ENCODE measurements at places on chromosomes 7 and 10.

- DNase-seq, result no peak
Measured at GRCh38 chr7:138903859-138904435, 77.2 kb downstream of the KIAA1549 start.

- no peak for DNase-seq
Measured at GRCh38 chr7:28871077-28871476, 87.1 kb downstream of the TRIL start.

GRCh38 chr10:77555591-77556212 is 81.9 kb downstream of the KCNMA1 start:
- DNase-seq, result no peak

GRCh38 chr7:150524018-150524417 is 9.3 kb downstream of the GIMAP7 start:
- no peak for DNase-seq

DNA sequence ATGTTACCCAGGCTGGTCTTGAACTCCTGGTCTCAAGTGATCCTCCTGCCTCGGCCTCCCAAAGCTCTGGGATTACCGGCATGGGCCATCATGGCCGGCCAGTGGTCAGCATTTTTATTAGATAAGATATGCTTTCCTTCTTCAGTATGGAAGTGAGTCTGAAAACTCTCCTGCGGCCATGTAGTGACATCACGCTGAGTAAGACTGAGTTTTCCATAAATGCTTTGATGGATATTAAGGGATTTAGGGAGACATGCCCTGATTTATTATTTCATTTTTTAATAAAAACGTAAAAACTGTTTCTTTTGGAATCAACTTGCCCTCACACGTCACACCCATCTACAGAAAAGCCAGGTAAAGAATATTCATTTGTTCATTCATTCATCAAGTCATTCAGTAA is 48.4 kb downstream of the DYNC1I1 start:
- no peak for DNase-seq

- no peak for DNase-seq
Measured at GRCh38 chr7:85215098-85215497, 28.2 kb upstream of the SEMA3D start.

- DNase-seq, result no peak
Measured at GRCh38 chr10:18959369-18959768, 89.2 kb upstream of the MALRD1 start.

DNA sequence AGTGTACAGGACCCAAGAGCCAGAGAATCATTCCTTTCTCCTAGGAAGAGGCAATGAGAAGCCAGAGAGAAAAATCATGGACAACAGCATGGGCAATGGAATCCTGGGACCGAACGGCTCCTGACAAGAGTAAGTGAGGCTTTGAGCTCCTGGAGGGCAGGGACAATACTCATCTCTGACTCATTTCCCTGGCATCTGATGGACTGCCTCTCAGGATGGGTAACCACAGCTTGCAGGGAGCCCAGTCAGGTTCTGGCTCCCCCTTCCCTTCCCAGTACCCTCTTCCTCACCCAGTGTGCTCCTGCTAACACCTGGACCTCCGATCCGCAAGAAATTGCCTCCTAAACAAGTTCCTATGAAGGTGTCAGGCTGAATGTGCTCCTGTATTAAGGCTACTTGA is 51.2 kb upstream of the SORCS3 start:
- no peak for DNase-seq

DNA sequence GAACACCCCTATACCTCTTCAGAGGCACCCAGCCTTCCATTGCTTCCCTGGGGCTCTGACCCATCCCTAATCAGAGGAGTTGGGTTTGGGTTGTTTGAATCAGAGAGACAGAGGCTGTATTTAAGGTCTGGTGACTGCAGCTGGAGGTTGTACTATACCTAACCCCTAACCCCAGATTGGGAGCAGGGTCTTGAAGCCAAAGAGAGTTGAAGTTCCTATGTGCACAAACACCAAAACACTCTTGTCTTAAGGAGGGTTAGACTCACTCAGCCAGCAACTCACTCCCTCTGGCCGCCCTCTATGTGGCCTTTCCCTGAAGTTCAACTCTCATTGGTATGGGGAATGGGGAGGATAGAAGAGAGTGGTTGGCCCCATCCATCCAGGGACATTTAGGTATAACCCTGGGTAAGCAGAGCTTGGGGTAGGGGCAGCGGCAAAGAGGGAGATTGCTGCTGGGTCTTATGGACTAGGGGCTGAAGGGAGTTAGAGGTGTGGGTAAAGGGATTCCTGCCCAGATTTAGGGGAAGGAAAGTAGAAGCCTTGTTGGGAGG is 80.0 kb downstream of the PAX2 start:
- DNase-seq, result no peak

GRCh38 chr10:10259013-10259412 is 758.7 kb upstream of the CELF2 start:
- no peak for DNase-seq

- no peak for DNase-seq
Measured at GRCh38 chr7:155808549-155809331, 3.5 kb downstream of the SHH start.

DNA sequence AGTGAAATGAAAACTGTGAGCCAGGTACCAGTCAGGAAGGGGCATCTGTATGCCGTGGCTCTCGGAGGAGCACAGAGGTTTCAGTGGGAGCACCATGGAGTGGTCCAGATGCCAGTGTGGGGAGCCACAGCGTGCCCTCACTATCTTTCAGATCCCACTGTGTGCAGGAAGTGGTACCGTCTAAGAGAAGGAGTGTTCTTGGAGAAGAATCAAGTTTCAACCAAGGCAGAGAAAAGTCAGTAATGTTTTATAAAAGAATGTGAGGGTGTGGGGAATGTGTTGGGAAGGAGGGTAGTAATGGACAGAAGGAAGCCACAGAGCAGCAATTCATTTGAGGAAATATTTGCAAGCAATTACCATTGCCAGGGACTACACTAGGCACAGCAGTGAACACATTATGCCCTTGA is 35.6 kb downstream of the PRKAR2B start:
- DNase-seq, result no peak

GRCh38 chr10:133225707-133226191 is 4.3 kb upstream of the UTF1 start:
- DNase-seq, result no peak

GRCh38 chr10:50387732-50388073 is 136.4 kb upstream of the ASAH2 start:
- no peak for DNase-seq

- DNase-seq, result no peak
Measured at GRCh38 chr10:86734207-86734988, 22.0 kb upstream of the BMPR1A start.

GRCh38 chr10:35451151-35452016 is 115.1 kb downstream of the CCNY start:
- no peak for DNase-seq

DNA sequence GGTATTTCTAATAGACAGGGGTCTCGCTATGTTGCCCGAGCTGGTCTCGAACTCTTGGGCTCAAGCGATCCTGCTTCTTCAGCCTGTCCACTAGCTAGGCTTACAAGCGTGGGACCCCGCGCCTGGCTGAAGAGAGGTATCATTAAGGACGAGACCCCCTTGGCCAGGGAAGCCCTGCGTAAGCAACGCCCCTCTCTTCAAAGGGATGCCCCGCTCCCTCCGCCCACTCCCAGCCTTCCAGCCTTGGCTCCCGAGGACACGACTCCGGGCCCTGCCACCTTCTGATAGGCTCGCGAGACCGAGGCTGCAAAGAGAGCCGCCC is 220 bp upstream of the ZKSCAN5 start:
- DNase-seq, result no peak

- DNase-seq, result no peak
Measured at GRCh38 chr7:2759736-2760097, 71.7 kb downstream of the AMZ1 start.

DNA sequence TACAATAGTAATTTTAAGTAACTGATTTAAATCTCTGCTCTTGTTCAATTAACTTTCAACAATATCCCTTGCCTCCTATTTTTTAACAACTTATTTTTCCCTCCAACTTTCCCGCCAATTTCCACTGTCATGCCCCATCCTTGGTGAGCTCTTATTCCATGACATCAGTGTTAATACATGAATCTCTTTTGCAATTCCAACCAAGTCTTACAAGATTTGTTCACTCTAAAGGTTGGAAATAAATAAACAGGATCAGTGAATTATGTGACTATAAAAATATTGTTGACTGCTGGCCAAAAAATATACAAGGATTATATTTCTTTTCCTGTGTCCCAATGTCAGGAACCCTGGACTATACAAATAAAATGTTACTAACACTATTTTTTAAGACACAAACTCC is 21.0 kb upstream of the AGMO start:
- DNase-seq, result no peak

DNA sequence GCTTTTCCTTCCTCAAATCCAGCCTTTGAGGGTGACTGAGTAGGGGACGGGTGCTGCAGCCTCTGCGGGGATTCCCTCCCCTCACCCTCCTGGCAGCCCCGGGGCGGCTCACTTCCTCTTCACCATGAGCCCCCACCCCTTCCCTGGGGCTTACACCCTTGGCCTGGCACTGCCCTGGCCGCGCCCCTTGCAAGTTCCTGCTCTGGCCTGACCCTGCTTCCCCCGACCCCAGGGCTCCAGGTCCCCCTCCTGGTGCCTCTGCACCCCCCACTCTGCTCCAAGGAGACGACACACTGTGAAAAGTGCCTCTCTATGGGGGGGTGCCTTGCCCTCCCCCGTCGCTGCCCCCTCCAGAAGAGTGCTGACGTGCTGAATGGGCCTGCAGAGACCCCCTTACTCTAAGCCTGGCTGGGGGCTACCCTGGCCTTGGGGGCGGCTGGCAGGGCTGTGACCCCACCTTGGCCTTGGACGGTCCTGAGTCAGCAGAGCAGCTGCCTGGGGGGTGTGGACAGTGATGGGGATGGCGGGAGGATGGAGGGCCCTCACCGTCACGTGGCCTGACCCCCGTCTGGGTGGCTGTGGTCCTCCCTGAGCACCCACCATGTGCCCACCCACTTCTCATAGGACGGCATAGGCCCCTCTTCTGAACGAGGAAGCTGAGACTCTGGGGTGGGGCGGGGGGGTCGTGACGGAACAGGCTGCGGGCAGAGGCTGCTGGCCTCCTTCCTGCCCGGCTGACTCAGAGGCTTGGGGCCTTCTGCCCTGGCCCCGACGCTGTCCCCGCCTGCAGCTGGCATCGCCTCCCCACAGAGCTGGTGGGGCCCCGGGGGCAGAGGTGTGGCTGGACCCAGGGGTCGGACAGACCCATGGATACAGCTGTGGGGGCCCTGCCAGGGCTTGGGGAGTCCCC is 9.8 kb downstream of the LFNG start:
- no peak for DNase-seq

- no peak for DNase-seq
Measured at GRCh38 chr7:29432721-29433120, 130.9 kb upstream of the PRR15 start.

DNA sequence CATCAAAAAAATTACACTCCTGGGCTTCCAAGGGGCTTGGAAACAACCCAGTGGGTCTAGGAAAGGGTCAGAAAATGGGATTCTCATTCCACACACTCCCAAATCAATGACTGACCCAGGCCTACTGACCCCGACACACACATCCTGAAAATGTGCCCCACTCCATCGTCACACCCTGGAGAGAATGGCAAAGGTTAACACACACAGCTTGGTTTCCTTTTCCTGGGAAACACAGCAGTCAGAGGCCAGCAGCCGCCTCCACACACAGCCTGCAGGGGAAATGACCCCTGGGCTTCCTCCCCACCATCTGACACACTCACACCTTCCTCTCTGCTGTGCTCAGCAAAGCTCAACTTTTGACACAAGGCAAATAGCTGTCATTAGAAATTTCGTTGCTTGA is 42.9 kb downstream of the SH3PXD2A start:
- no peak for DNase-seq

- DNase-seq, result no peak
Measured at GRCh38 chr10:126729314-126729870, 58.9 kb upstream of the C10orf90 start.

DNA sequence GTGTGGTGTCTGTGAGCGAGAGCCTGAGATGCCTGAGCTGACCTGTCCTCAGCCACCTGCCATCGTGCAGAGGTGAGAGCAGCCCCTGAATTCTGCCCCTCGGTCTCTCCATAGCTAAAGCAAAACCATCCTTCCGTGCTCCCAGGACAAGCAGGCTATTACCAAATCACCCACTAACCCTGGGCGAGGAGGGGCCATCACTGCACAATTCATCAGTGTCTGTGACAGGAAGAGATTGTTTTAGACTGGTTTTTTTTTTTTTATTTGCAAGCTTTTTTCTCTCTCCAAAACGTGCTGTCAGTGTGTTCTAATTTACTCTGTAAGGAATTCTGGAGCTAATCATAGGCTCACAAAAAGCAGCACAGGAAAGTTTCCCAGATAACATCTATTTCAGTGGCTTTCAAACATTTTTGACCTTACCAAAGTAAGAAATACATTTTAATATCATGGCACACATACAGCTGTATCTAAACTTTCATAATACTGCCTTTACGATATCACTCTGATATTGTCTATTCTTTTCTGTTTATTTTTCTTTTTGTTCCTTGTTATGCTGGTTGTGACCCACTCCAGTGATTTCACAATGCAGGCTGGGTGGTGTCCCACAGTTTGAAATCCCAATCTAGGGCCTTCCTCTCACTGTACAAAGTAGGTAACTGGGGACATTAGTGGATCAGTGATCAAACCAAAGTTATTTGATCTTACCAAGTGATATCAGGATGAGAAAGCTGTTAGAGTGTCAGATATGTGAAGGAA is 62.8 kb downstream of the EGFR start:
- no peak for DNase-seq

GRCh38 chr10:95220539-95220938 is 26.5 kb downstream of the ACSM6 start:
- no peak for DNase-seq

DNA sequence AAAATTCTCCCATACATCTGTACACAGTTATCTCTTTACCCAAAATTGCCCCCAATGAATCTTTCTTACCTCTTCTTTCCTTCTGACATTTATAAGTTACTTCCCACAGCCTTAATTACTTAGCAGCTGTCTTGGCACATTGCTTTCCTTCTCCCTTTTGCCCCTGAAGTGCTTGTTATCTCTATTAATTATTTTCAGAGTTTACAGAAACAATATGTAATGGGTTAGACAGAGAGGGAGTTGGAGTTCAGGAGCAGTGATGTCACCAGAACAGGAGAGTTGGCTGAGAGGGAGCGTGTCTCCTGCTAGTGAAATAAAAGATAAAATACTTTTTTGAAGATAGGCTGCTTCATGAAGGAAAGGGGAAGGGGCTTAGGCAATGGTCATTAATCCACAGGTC is 57.4 kb downstream of the ITGB8 start:
- DNase-seq, result no peak

DNA sequence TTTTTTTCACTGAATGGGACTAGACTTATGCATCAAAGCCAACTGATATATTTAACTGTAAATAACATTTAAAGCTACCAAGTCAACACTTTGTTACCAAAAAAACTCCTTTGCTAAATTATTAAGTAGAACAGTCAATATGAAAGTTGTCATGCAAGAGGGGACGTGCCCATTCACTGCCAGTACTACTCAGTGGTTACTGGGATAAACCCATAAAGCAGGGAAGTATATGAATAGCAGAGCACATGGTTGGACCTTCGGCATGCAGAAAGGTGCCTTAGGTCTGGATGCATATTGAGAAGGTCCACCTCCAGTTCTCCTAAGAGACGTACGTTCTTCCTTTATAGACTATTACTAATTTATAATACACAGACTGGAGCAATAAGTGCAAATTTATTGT is 120.1 kb downstream of the SVOPL start:
- no peak for DNase-seq

GRCh38 chr10:788796-789748 is 99.6 kb upstream of the DIP2C start:
- DNase-seq, result no peak

Measured in stimulated activated CD8-positive, alpha-beta memory T cell treated with anti-CD3 and anti-CD28 coated beads, Interleukin-7, amount 100 ng/mL, for 24 hours (primary cell).